CD4-positive, alpha-beta T cell treated with Interleukin-2 at 100 ng/mL for 4 hours (primary cell): ENCODE measurements at places on chromosomes 2 and 18.
A peak's percentile ranks its signal among the peaks of the same experiment; 100 is the strongest.

DNA sequence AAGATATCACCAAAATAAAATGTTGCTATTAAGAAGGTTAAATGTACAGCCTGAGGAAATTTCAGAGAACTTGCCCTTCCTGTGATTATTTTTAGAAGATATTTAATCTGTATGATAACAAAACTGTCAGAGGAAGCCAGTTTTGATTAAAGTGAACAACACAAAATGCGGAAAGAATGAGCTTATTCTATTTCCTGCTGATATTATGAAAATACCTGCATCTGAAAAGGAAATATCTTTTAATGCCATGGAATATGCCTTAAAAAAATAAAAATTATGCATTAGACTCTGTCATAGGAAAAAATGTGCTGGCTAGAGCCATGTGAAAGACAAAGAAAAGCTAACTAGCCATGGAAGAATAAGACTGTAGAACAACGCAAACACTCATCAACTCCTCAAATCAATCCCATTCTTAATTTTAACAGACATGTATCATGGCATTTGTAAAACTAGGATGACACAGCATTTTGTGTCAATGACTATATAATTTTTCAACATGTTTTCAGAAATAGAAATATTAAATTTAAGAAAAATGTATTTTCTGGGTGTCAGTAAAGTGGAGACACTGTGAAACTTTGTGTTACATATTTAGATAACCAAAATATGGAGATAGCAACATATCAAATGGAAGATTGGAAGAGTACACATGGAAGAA, 1768.2 kb downstream of the SUCLG1 start:
- DNase-seq, result no peak

- DNase-seq, result no peak
Observed at GRCh38 chr2:148282201-148282600, 261.3 kb downstream of the MBD5 start.

- no peak for DNase-seq
Observed at GRCh38 chr2:221323513-221323912, 248.6 kb downstream of the EPHA4 start.

DNA sequence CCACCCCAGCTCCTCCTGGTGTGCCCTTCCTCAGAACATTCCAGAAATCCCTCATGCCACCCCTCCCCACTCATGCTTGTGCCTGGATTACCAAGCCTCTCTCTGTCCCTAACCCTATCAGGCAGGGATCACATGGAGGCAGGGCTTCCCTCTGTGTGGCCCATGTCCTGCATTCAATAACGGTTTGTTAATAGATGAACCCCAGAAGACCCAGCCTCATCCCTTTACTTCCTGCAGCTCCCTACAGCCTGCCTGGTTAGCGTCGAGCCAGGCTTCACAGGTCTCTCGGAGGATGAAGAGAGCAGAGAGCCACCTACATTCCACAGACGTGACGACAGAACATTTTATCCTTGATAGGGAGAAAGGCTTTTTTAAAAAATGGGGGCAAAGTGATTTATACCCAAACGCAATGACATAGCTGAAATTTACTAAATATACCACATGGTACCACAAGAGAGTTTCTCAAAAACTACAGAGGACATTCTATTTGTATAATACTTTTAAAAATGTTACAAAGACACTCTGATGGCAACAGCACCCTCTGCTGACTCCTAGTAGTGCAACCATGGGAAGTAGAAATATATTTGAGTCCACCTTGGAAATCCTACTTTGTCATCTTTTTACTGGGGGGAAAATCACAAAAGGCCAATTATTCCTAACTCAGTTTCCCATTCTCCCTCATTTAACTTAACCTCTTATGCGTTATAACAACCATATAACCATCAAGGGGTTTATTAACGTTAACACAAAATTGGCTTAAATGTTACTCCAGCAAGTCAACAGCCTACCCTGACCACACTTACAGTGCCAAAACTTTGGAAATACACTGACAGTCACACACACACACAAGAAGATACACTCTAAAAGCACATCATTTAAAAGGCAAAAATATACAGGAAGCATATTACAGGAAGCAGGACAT, 30.7 kb downstream of the FBXO15 start:
- DNase-seq, result peak; percentile 2

DNA sequence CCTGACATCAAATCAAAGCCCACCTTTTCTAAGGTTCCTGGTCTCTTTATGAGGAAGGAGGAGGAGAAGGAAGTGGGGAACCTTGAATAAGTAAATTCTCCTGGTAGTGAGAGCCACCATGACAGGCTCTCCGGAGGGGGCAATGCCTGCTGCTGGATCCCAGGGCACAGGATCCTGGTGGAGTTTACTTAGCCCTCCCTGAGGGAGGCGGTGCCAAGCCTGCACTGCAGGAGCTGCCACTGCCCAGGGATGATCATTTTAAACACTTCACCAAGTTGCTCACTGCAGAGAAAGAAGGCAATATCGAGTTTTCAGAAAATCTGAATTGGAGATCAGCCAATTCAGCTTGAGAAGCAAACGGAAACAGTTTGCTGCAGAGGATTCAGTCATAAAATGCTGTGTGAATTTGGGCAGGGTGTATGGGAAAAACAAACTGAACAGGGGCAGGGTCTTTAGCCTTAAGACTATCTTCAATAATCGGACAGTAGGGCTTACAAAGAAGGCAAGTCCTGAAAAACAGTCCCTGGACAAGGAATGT, 200.7 kb downstream of the RAD51AP2 start:
- DNase-seq, result no peak

- DNase-seq, result no peak
Observed at GRCh38 chr2:162636206-162636728, 202.3 kb downstream of the KCNH7 start.

GRCh38 chr2:224569654-224570053, 15.5 kb downstream of the CUL3 start:
- DNase-seq, result no peak
